ENCODE measurements at places on chromosomes 7 and 10.

GRCh38 chr7:77426052-77426404, 9.9 kb upstream of the GSAP start:
- peak overlapping the region; percentile 79 for H3K27ac ChIP-seq
- H3K4me3 ChIP-seq: no peak overlapping the region
- no peak for DNase-seq
- H3K36me3 ChIP-seq: no peaks in the 10 kb centered on the region

DNA sequence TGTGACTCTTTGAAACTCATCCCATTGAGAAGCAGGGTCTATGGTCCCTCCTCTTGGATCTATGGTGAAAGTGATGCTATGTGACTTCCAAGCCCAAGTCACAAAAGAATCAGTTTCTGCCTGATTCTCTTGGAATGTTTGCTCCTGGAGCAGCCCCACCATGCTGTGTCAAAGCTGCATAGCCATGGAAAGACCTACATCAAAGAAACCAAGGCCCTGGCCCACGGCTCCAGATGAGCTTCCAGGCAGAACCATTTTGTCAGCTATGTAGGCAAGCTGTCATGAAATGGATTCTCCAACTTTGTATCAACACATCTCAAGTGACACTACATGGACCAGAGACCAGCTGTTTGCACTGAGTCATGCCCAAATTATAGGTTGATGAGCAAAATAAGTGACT, 77.0 kb downstream of the AASS start:
- DNase-seq: no peak
- no peaks in the 10 kb centered on the region for H3K4me1 ChIP-seq
- no peaks in the 10 kb centered on the region for H3K36me3 ChIP-seq
- H3K27ac ChIP-seq: no peak overlapping the region
- H3K27me3 ChIP-seq: no peaks in the 10 kb centered on the region

DNA sequence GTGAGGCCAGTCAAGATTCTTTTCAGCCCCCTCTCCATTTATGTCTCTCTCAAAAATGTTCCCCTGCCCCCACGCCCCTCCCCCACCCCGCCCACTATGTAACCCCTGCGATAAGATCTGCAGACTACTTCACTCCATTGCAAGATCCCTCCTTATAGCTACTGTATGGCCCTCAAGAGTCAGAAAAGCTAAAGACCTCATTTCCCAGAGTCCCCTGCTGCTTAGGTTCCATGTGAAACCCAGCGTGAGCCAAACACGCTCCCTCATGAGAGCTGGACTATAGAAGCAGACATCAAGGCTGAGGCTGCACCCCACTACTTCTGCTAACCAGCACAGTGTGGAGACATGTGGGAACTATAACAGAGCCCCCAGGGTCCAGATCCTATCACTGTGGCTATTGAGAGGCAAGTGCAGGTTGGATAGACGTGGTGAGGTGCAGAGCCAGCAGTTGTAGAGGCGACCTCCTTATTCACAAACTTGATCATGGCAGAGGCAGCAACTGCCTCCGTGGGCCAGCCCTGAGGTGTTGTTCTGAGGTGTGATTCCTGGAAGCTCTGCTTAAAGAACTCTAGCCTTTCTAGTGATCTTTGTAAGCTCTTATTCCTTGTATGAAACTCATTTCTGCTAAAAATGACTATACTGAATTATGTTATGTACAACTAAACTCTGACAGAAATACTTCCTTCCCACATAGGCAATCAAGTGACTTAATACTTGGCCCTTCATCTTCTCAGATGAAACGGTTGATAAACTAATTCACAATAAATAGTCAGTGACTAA, 117.0 kb upstream of the ARID5B start:
- H3K36me3 ChIP-seq: no peaks in the 10 kb centered on the region
- no peak overlapping the region for H3K27ac ChIP-seq
- H3K4me3 ChIP-seq: no peak overlapping the region
- no peaks in the 10 kb centered on the region for H3K27me3 ChIP-seq
- DNase-seq: no peak
- peaks cover 10% of the 10 kb centered on the region for H3K4me1 ChIP-seq

GRCh38 chr7:155994279-155994811, 182.1 kb upstream of the SHH start:
- H3K36me3 ChIP-seq: no peaks in the 10 kb centered on the region
- peaks cover 43% of the 10 kb centered on the region for H3K27me3 ChIP-seq

- no peak overlapping the region for H3K27ac ChIP-seq
- no peaks in the 10 kb centered on the region for H3K4me1 ChIP-seq
- no peak for DNase-seq
- peaks cover 9% of the 10 kb centered on the region for H3K36me3 ChIP-seq
- no peaks in the 10 kb centered on the region for H3K27me3 ChIP-seq
- H3K4me3 ChIP-seq: no peak overlapping the region
These were observed 108.8 kb downstream of the ABCA13 start for GRCh38 chr7:48280100-48280499.

- H3K4me1 ChIP-seq: peaks cover 98% of the 10 kb centered on the region
- H3K27ac ChIP-seq: peak overlapping the region; percentile 90
- peak; percentile 88 for DNase-seq
- H3K4me3 ChIP-seq: peak overlapping the region; percentile 56
- H3K36me3 ChIP-seq: no peaks in the 10 kb centered on the region
These were observed 15.9 kb downstream of the ITPRIP start for GRCh38 chr10:104322416-104322782.

- no peaks in the 10 kb centered on the region for H3K27me3 ChIP-seq
- H3K36me3 ChIP-seq: no peaks in the 10 kb centered on the region
- no peak for DNase-seq
- H3K4me1 ChIP-seq: no peaks in the 10 kb centered on the region
These were observed 348.5 kb downstream of the ANKRD30A start for GRCh38 chr10:37473906-37474305.

DNA sequence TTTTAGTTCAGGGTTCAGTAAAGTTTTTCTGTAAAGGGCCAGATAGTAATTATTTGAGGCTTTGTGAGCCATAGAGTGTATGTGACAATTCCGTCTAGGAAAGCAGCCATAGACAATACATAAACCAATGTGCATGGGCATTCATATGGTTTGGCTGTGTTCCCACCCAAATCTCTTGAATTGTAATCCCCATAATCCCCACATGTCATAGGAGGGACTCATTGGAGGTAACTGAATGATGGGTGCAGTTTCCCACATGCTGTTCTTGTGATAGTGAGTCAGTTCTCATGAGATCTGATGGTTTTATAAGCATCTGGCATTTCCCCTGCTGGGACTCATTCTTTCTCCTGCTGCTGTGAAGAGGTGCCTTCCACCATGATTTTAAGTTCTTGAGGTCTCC, 29.9 kb downstream of the SEC61G start:
- no peaks in the 10 kb centered on the region for H3K36me3 ChIP-seq
- no peak overlapping the region for H3K27ac ChIP-seq
- no peak overlapping the region for H3K4me3 ChIP-seq
- no peak for DNase-seq

GRCh38 chr7:93150200-93150835, 2.1 kb upstream of the SAMD9L start:
- no peak overlapping the region for H3K4me3 ChIP-seq
- no peak for DNase-seq
- H3K36me3 ChIP-seq: no peaks in the 10 kb centered on the region
- H3K4me1 ChIP-seq: peaks cover 17% of the 10 kb centered on the region

DNA sequence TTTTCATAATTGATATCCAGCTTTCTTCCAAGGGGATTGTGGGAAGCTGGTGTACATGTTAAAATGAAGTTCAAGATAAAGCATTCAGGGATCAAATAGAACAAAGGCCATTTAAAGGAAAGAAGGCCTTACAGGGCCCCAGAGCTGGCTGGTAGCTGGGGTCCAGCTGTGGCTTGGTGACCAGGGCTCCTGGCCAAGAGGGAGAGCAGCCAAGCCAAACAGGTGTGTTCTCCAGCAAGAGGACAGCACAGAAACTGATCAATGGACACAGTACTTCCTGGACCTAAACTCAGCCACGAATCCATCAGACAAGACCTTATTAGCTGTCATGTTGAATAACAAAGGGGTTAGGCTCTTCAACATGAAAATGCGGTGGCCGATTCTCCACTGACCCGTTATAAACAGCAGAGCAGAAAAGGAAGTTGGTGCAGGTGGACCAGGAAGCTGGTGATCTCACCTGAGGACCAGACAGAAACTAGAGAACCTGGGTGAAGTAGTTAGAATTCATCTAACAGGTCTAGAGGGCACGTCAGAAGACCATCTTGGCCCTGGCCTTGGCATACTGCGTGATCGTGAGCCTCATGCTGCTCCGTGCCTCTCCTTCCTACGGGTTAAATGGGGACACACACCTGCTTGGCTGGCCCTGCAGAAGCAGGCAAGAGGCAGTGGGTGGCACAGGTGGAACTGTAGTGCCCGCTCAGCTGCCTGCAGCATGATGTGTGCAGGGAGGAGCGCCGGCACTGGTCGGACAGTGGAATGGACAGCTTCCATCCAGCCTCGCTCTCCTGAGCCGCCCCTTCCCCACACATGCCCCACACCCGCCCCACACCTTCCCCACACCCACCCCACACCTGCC, 53.8 kb downstream of the PARP12 start:
- peak; percentile 43 for DNase-seq
- no peak overlapping the region for H3K27ac ChIP-seq
- peaks cover 77% of the 10 kb centered on the region for H3K36me3 ChIP-seq
- no peaks in the 10 kb centered on the region for H3K27me3 ChIP-seq
- H3K4me3 ChIP-seq: no peak overlapping the region
- no peaks in the 10 kb centered on the region for H3K4me1 ChIP-seq

- no peaks in the 10 kb centered on the region for H3K27me3 ChIP-seq
- no peaks in the 10 kb centered on the region for H3K4me1 ChIP-seq
- no peaks in the 10 kb centered on the region for H3K36me3 ChIP-seq
- no peak overlapping the region for H3K4me3 ChIP-seq
- H3K27ac ChIP-seq: peak overlapping the region; percentile 17
- no peak for DNase-seq
These were observed 75.9 kb downstream of the PPP1R3C start for GRCh38 chr10:91556691-91557566.

- H3K27me3 ChIP-seq: peaks cover 48% of the 10 kb centered on the region
- H3K4me1 ChIP-seq: no peaks in the 10 kb centered on the region
- H3K4me3 ChIP-seq: no peak overlapping the region
- DNase-seq: no peak
These were observed 7.7 kb downstream of the SLIT1 start for GRCh38 chr10:97178074-97178473.

DNA sequence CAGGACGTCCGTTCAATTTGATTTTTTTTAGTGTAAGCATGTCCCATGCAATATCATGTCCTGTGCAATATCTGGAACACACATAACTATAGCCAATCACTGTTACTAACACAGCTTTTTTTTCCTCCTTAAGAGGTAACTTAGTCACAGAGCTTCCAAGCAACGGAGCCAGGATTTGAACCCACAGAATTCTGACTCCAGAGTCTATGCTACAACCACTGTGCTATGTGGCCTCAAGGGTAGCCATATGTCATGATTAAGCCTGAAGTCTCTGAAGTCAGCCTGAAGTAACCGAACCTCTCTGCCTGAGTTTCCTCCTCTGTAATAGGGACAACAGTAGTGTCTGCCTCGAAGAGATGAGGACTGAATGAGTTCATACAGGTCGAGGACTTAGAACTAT, 42.2 kb upstream of the TCF7L2 start:
- no peaks in the 10 kb centered on the region for H3K27me3 ChIP-seq
- H3K4me3 ChIP-seq: no peak overlapping the region
- H3K36me3 ChIP-seq: no peaks in the 10 kb centered on the region
- DNase-seq: no peak
- no peaks in the 10 kb centered on the region for H3K4me1 ChIP-seq

DNA sequence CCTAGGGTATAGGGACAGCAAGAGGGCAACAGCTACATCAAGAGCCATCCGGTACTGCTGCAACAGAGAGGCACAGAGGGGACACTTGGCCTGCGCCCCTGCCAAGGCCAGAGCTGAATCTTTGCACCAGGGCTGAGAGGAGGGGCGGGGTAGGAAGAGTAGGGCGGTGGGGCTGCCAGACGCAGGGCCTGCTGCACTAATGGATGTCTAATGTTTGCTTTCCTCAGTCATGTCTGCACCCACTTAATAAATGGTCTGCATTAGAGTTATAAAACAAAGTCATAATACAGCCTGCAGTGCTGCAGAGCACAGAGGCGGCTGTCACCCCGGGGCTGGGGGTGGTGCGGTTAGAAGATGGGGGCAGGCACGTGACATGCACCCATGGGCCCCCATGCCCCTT, 42.2 kb upstream of the SLC29A3 start:
- no peaks in the 10 kb centered on the region for H3K36me3 ChIP-seq
- H3K27me3 ChIP-seq: no peaks in the 10 kb centered on the region
- no peaks in the 10 kb centered on the region for H3K4me1 ChIP-seq
- DNase-seq: no peak

DNA sequence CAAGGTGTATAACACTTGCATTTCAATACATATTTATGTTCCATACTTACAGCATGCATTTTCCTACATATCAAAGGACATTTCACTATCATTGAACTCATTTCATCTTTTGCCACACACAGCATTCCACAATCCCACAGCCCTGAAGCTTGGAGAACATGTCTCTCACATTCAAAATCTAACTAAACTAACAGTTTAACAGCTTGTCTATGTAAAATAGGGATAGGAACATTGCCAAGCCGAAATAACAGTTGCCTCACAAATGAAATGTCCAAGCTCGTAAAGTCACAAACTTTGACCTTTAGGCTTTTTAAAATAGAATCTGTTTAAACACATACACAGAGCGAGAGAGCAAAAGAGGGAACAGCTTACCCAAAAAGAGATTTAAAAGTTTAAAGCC, 65.3 kb downstream of the HGF start:
- no peaks in the 10 kb centered on the region for H3K36me3 ChIP-seq
- H3K27me3 ChIP-seq: no peaks in the 10 kb centered on the region
- no peaks in the 10 kb centered on the region for H3K4me1 ChIP-seq
- H3K27ac ChIP-seq: no peak overlapping the region
- DNase-seq: no peak

- no peaks in the 10 kb centered on the region for H3K36me3 ChIP-seq
- H3K4me3 ChIP-seq: no peak overlapping the region
- no peak overlapping the region for H3K27ac ChIP-seq
- peaks cover 28% of the 10 kb centered on the region for H3K4me1 ChIP-seq
- no peak for DNase-seq
- no peaks in the 10 kb centered on the region for H3K27me3 ChIP-seq
These were observed 30.8 kb downstream of the ABI1 start for GRCh38 chr10:26829810-26830515.

GRCh38 chr10:43162604-43163003, 24.4 kb downstream of the CSGALNACT2 start:
- DNase-seq: no peak
- no peak overlapping the region for H3K27ac ChIP-seq
- H3K4me1 ChIP-seq: peaks cover 39% of the 10 kb centered on the region
- no peak overlapping the region for H3K4me3 ChIP-seq
- no peaks in the 10 kb centered on the region for H3K27me3 ChIP-seq

GRCh38 chr7:127858915-127859189, 172.4 kb downstream of the LRRC4 start:
- H3K27ac ChIP-seq: no peak overlapping the region
- peaks cover 7% of the 10 kb centered on the region for H3K4me1 ChIP-seq
- no peaks in the 10 kb centered on the region for H3K27me3 ChIP-seq
- H3K36me3 ChIP-seq: no peaks in the 10 kb centered on the region

GRCh38 chr7:157483515-157483914, 146.7 kb downstream of the DNAJB6 start:
- no peaks in the 10 kb centered on the region for H3K4me1 ChIP-seq
- no peak overlapping the region for H3K4me3 ChIP-seq
- no peak overlapping the region for H3K27ac ChIP-seq
- H3K36me3 ChIP-seq: no peaks in the 10 kb centered on the region

DNA sequence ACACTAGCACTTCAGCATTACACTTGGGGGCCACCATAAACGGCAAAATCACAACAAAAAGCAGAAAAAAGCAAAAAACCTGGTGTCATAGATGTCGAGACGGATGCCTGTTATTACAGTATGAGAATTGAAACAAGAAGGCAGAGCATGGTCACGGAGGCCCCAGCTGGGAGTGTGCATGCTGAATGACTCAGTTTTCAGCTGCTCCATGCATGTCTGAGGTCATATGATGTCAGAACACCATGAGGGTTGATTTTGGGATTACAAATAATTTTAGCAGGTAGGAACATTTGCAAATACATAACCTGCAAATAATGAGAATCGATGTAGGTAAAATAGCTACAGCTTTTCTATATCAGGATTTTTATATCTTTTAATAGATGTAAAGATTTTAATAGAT, 19.1 kb downstream of the ZMYND11 start:
- no peak for DNase-seq
- H3K27ac ChIP-seq: no peak overlapping the region
